ENCODE measurements at places on chromosomes 6 and 20.

- no peak for DNase-seq
Measured at GRCh38 chr6:43009124-43009523, 4.6 kb downstream of the MEA1 start.

- no peak for DNase-seq
Measured at GRCh38 chr6:30508890-30509736, 19.8 kb downstream of the HLA-E start.

- no peak for DNase-seq
Measured at GRCh38 chr6:150634176-150634963, 34.7 kb downstream of the PLEKHG1 start.

GRCh38 chr6:138032571-138032970, 74.6 kb downstream of the PERP start:
- no peak for DNase-seq

DNA sequence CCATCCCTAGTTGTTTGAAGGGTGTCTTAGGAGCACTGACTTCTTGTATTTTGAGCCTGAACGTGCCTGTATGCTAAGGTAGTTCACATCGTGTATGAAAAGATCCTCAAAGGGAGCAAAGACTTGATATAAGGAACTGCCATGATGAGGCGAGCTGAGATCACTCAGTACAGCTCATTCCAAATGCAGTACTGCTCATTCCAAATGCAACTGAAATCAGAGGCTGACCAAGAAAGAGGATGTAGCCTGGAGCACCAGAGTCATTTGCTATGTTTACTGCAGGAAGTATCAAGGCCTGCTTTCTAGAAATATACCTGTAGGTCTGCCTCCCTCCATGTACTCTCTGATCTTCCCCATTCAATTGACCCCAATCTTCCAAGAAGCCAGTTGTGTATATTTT, 832.2 kb downstream of the EYS start:
- no peak for DNase-seq

DNA sequence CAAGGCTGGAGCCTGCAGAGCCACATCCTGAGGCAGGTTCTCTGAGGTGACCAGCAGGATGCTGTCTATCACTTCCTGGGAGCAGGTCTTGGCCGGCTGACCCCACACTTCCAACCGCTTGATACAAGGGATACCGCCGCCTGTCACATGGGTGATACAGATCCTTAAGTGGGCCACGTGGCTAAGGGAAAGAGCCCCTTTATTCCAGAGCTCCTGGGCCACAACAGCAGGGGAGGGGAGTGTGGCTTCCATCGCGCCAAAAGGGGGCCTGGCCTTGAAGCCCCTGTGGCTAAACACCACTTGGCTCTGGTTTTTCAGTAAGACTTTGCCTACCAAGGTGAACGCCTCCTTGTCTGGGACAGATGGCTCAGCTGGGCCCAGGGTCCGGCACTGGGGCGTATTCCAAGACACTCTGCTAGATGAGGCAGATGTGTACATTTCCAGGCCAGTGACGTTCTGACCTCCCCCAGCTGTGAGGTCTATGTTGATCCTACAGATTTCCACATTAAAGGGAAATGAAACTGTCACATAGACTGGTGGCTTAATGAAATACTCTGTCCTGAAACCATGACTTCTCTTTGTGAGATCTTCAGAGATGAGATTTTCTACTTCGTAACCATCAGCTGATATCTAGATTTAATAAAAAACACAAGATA, 37.6 kb upstream of the AVP start:
- DNase-seq, result no peak

GRCh38 chr6:164006459-164006858, 591.9 kb downstream of the QKI start:
- DNase-seq, result no peak

- DNase-seq, result no peak
Measured at GRCh38 chr20:62177307-62177706, 5.5 kb upstream of the MTG2 start.

DNA sequence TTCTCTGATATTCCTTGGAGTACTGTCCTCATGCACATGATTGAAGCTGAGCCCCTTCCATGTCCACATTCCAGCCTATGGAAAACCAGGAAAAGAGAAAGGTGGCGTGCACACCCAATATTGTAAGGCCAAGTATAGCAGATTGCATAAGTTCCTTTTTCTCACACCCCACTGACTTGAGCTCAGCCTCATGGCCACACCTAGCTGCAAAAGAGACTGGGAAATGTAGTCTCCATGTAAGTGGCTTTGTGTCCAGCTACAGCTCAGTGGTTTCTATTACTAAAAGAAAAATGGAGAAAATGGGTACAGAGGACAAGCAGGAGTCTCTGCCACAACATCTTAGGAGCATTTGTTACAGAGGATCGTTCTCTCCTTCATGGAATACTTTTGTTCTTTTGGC, 10.8 kb upstream of the UST start:
- no peak for DNase-seq

DNA sequence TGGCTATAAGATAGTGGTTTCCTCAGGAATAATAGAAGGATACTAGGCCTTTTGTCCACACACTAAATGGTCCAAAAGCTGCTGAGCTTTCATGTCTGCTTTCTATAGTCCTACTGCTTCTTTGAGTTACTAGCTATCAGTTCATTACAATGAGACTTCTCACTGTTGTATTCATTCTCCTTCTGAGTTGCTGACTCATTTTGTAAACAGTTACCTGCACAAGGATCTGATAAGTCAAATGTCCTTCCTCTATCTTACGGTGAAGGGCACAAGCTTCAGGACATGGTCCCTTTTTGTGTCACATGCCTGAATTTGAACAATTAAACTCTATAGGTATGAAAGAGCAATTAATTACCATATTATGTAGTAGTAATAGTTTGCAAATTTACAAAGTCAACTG, 90.5 kb downstream of the MAN1A1 start:
- no peak for DNase-seq

DNA sequence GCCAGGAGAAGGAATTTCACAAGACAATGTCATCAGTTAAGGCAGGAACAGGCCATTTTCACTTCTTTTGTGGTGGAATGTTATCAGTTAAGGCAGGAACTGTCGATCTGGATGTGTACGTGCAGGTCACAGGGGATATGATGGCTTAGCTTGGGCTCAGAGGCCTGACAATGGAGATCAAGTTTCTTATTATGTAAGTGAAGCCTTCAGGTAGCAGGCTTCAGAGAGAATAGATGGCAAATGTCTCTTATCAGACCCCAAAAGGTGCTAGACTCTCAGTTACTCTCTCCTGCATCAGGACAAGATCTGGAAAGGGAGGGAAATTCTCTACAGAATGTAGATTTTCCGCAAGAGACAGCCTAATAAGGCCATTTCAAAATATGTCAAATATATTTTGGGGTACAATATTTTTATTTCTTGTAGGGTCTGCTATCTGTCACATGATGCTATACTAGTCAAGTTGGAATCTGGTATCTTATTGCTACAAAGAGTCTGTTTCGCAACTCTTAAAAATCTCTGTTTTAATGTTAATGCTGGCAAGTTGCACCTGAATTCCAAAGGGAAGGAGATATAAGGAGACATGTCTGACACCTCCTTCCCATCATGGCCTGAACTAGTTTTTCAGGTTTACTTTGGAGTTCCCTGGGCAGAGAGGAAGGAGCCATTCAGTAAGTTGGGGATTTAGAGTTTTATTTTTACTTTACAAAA, 48.8 kb downstream of the TRDN start:
- no peak for DNase-seq

DNA sequence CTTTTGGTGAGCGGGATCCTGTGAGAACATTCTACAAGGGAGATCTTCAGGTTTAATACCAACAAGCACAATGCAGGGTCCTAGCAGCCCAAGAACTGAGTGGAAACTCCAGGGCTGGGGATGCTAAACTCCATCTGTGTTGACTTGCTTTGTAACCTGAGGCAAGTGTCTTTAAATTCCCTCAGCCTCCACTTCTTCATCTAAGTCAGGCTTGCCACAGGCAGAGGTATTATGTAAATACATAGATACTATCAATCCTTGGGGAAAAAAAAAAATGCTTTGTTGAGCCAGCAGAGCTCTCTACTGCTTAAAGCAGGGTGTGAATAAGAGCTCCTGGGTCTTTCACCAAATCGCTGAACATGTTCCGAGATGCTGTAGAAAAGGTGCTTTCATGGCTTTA, 114.2 kb upstream of the PHACTR1 start:
- no peak for DNase-seq

DNA sequence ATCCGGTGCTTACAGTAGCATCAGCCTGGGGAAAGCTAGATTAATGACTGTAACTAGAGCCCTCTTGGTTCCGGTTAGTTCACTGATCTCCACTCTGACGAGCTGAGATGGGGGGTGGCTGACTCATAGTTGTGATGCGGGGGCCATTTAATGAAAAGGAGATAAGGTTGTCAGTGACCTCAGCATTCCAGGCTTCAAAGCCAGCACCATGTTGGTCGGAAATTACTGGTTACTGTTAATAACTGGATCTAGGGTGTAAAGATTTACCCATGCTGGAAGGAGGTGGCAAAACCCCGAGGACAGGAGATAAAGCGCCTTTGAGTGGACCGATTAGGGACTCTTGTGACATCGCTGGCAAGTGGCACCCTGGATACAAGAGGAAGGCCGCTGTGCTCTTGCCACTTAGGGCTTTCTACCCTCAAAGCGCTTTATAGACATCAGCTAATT, 21.1 kb downstream of the FOXC1 start:
- no peak for DNase-seq
